ENCODE measurements at places on chromosomes 1 and 21. TPM values are rescaled to one million over a fixed set of nuclear protein-coding genes. Genes with fewer than 3 reads are reported as not detected.

Gene KRTAP10-2
- total RNA-seq = not detected

Gene ILDR2
- total RNA-seq = not detected

Gene GUCA2B
- not detected for total RNA-seq

Gene CR2
- not detected for total RNA-seq

Gene NCAM2
- not detected for total RNA-seq

Gene CC2D1B
- total RNA-seq = 18.3 TPM

Gene DEDD
- total RNA-seq = 24.5 TPM

Gene ACKR1
- not detected for total RNA-seq

Gene ABCG1
- 2.3 TPM for total RNA-seq

Gene HECTD3
- total RNA-seq = 20.1 TPM

Measured in A549 treated with ZK216348 at 1 μM for 4 hours (cell line).